NCI-H2081 treated with DMSO at 0.1 percent for 48 hours (cell line): ENCODE measurements at places on chromosomes 16 and 17.

GRCh38 chr17:56838687-56839086 lies 4.7 kb downstream of the DGKE start:
- no peak for DNase-seq

DNA sequence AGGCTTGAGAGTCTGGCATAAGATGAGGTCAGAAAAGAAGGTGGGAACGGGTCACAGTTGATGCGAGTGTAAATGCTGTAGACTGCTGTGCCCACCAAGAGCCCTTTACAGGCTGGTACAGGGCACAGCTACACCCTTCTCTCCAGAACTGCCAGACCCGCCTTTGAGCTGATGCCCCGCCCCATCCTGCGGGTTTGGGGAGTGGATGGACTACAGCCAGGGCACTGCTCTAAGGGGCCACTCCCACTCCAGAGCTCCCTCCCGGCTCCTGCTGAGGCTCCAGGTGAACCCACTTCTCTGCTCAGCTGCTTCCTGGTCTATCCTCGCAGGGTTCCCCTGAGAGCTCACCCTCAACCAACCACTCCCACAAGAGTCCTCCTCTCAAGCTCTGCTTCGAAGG lies 12.3 kb downstream of the MEIOB start:
- no peak for DNase-seq

DNA sequence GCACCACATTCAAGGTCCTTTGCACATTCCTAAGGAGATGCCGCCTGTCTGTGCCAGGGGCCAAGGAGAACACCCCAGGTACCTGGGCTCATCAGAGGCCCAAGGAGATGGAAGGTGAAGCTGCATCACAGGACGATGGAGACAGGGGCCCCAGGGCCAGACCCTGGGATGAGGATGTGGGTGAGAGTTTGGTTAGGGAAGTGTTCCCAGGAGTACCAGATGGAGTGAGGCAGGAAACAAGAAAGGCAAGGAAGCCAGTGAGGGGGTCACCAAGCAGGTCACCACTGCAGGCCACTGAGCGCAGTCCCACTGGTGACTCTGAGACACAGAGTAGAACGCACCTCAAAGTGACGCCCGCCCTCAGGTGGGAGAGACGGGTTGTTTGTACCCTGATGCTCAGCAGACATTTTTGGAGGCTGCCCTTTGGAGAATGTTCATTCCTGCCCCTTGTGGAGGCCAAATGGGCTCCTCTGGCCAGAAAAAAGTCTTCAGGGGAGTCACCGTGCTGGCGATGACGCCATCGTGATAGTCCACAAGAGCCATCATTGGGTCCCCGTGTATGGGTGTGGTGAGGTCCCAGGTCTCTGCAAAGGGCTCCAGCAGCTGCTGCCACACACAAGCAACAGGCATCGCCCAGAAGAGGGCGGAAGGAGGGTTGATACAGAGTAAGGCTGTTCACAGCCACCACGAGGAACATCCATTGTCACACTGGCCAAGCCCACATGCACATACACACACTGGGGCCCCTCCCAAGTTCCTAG lies 57.5 kb downstream of the BEAN1 start:
- no peak for DNase-seq

- DNase-seq, result no peak
Observed at GRCh38 chr17:41894791-41895331, 23.9 kb downstream of the ACLY start.

DNA sequence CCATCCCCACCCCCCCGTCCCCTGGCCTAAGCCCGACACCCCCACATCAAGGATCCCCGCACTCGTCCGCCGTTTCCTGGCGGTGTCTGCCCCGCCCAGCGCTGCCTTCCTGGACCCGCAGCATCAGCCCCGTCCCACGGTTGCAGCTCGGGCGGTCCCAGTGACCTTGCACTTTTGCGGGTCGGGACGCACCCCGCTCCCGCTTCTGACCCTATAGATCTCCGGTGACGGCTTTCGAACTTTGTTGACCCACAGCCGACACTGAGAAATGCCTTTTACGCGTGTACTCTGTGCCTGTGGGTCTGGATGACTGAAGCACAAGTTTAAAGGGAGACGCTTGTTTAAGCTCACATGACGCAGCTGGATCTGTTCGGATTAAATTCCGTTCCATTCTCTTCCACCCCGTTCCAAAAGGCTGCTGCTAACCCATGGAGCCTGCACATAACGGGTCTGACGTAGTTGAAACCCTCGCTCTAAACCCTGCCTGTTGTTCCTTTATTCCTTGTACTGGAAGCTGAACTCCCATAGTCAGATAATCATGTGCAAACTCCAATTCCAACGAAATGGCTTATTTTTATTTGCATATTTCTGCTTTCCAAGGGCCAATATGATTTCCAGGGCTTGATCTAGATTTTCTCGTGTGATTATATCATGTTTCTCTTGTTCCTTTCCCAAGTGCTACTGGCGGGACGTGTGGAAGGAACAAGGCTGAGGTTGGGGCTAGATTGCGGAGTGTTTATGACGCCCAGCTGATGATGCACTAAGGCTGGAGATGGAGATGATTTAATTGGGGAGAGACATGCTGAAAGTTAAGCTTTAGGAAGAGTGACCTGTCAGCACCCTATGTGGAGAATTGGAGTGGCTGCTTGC lies 834 bp downstream of the FLYWCH1 start:
- no peak for DNase-seq

DNA sequence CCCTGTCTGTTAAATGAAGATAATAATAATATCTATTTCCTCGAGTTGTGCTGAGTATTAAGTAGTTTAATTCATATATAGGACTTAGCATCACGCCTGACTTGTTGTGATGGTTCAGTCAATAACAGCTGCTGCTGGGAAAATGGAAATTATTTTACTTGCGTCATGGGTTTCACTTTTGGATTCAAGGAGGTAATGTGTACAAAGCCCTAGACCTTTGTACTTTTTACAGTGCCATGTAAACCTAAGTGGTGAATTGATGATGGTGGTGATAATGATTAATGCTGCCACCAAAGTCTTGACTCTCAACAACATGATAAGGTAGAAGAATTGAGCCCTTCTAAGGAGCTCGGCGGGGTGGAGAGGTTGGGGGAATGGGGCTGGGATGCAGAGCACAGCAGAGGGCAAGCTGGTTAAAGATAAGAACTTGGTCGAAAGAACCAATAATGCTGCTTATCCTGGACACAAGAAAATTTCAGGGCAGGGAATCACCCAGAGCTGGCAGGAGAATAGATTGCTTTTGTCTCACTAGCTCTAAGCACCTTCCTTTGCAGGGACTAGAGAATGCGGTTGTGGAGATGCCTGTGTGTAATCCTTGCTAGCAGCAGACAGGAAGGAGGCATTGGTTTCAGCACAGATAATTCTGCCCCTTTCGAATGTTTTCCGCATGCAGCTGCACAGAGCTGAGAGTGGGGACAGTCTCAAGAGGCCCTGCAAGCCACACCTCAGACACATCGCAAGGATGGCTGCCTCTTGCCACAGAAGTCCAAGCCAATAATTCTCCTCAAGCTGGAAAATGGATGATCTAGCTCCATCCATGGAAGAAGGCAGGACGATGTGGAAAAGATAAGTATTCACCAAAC lies 187.1 kb downstream of the TMEM114 start:
- no peak for DNase-seq
